ENCODE measurements at places on chromosomes 12 and 14.

DNA sequence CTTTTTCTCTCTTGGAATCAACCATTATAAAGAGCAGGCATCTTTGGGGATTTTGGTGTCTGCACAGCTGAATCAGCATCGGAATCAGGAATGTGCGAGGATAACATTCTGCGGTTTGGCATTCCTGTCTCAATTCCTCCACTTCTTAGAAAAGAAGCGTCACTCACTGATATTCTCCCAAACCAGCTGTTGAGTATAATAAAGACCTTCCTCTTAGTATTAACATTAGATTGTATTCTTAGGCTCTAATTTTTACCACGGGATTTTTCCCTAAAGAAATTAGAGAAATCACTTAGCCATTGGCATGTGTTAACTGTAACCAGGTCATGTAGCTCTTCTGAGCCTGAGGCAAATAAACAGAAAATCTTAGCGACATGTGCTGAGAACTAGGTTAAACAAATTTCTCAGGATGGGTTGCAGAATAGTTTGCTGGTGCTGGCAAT, 128.7 kb downstream of the TMX1 start:
- no peak for DNase-seq

- DNase-seq = no peak
Measured at GRCh38 chr12:39127401-39127800, 222.0 kb upstream of the CPNE8 start.

DNA sequence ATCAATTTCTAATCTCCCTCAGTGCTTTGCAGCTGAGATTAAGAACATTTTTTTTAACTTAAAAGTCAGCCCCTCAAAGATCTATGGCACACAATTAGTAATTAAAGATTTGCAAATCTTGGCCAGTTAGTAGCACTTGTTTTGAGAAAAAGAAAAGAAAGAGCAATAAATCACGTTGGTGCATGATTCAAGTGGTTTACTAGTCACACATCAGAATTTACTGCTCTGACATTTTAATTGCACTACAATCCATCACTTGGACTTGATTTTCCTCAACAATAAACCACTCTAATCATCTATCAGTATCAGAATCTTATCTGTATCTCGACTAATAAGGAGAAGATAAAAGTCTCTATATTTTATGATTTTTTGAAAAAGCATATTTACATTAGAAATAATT, 154.3 kb downstream of the HELB start:
- no peak for DNase-seq

GRCh38 chr14:24938593-24938992, 111.4 kb downstream of the STXBP6 start:
- DNase-seq = no peak

DNA sequence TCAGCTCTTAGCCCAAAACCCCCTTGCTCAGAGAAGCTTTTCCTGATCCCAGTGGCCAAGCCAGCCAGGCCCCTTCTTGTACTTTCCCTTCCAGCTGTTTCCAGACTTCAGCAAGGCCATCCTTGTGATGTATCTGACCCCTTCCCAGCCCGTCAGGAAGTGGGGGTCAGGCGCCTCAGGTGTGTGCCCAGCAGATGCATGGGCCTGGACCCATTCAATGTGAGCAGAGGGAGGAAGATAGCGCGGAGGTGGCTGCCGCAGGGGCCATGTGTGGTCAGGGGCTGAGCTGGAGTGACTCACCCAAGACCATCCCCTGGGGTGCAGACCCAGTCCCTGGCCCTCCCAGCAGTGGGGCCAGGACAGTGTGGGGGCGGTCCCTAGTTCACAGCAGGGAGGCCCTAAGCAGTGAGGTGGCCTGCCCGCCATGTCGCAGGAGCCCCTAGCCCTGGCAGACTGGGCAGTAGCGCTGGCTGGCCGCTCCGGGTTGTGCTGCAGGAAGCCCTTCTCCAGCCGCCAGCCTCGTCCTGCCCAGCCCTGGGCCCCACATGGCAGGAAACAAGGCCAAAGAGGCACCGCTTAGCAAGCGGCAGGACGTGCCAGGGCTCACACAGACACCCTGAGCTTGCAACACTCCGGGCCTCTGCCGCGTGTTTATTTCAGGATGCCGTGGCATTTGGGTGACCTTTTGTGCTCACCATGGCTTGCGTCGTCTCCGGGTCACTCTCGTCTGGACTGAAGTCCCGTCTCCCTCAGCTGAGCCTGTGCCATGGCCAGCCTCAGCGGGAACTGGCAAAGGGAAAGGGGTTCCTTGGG, 12.0 kb downstream of the ADSS1 start:
- no peak for DNase-seq

- no peak for DNase-seq
Measured at GRCh38 chr12:93102312-93102711, 173.2 kb upstream of the EEA1 start.

DNA sequence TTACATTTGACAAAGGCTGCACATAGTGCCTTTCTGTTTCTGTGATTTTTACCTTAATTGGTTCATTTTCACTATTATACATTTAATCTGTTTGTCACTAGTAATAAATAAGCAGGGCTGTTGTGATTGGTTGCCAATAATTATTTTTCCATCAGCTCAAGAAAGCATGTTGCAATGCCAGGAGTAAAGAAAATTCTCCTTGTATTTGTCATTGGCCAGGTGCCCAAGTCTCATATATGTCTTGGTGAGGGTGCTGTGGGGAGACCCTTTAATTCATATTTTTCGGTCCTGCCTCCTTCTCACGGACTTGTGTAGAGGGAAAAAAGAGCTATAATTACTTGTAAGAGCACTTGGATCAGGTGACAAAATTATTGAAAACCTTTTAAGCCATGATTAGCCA, 108.0 kb downstream of the KITLG start:
- no peak for DNase-seq

DNA sequence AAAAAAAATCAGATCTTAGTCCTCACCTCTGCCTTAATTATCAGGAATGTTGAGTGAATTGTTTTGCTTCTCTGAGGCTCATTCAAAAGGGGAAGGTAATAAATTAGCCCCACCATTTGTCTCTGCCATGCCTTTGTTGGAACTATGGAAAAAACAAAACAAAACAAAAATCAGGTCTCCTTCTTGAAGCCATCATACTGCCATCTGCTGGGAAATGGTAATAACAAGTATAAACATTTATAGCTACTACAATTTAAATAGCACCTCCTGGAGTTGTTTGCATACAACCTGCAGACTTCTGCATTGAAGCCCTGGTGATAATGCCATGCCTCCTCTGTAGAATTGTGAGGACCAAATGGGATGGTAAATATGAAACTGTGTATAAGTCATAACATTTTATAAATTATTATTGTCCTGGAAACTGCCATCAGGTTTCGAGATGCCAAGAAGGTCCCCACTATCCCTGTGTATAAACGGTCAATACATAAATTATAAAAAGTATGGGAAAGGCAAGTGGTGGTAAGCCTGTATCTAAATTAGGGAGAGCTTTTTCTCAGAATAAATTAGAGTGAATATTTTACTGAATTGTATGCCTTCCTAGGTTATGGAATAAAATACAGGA, 87.2 kb upstream of the FGD4 start:
- DNase-seq = no peak

GRCh38 chr12:107318806-107319532, 225.6 kb upstream of the CRY1 start:
- no peak for DNase-seq

DNA sequence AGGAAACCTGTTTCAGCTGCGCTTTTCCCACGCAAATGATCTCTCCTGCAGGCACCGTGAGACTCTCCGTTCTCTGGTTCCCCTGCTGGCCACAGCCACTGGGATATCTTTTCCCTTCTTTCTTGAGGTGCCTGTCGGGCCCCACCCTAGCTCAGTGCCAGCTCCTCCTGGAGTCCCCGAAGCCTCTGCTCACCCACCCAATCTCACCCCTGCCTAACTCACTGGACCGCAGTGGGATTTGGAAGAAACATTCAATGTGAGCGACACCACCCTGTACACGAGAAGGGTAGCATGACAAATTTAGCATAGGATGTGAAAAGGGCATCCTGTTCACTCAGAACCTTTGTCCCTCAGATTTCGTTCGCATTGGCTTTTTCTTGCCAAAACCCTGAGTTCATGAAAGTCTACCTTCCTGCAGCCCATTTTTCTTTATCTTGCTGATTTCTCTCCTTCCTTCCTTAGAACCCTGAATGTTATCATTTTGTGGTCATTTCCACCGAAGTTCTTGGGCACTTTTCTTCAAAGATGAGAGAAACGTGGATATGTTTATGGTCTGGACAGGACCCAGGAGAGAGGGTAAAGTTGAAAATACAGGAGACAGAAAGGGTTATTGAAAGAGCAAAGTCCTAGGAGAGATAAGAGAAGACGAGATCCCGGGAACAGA, 63.6 kb upstream of the ELK3 start:
- DNase-seq = no peak

DNA sequence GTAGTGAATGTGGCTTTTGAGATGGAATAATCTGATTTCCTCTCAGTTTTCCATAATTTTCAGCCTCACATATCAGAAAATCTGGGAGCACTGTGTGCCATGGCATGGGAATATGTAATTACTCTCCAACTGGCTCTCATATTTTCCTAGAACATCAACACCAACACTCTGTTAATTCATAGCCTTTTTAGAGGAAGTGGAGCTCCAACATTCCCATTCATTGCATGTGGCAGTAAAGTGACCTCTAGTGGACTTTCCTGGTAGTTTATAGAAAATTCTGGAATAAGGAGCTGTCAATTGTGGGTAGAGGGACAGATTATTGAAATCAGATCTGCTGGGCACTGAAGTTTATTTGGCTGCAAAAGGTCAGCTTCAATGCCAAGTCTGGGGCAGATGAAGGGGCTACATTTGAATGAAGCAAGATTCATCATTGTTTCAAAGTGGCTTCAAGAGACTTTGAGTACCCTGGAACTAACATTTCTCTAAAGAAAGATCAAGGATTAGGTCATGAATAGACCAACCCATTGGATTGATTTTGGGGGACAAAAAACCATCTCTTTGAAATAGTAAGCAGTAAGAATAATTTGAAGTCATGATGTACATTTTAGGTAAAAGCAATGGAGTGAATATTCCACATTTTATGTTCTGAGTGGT, 23.6 kb upstream of the USP44 start:
- DNase-seq = no peak

DNA sequence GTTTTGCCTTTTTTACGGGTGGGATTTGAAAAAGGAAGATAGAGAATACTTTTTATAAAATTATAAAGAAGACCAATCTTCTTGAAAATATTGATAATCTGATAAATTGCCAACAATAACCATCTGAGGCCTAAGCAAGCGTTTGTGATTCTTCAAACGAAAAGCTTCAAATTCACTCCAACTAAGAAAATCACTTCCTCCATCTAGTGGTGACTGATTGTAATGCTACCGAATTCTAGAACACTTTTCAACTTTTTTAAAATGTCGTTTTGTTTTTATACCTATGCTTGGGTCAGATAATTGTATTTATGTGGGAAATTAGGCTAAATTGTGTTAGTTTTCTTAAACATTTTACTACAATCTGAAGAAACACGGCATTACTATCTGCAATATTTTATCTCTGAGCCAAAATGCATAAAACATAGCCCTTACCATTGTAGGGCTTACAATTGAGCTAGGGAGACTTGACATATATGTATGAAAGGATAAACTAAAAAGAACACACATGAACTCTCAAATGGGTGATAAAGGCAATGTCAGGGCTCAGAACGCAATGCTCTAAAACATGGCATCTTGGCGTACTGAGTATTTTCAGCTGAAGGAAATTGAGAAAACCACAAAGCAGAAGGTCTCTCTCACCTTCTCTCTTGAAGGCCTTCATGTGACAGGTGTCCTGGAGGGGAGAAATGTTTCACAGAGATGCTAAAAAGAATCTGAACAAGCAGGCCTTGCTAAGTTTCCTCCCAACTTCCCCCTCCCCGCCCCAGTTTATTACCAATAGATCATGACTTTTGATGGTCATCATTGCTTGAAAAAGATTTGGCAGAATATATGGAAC, 36.8 kb upstream of the G2E3 start:
- DNase-seq = no peak

DNA sequence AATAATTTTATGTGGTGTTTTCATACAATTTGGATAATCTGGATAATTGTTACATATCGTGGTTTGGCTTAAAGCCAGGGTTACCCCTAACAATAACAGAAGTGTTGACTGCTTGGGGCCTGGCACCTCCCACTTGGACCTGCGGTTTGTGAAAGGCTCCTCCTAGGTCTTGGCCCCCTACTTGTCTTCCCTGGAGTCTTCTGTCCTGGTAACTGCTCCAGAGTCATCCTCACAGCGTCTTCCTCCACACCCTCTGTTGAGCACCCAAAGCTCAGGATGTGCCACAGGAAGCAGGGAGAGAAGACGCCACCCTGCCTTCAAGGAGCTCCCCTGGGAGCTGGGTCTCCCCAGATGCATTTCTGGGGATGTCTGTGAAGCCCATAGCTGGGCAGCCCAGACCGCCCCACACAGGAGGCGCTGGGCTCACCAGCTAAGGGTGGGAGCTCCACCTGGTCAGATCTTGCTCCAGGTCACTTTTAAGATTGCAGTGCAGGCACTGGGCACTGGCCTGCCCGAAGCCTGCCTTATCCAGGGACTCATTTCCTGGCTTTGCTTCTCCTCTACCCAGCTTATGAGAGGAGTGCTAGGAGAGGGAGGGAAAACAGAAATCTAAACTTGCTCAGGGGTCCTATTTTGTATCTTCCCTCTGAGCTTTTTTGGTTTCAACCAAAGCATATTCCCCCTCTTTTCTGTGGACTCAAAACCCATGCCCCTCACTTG, 98.2 kb downstream of the ZFP36L1 start:
- DNase-seq = no peak

GRCh38 chr12:105330931-105331804, 677 bp downstream of the C12orf75 start:
- peak; percentile 31 for DNase-seq

DNA sequence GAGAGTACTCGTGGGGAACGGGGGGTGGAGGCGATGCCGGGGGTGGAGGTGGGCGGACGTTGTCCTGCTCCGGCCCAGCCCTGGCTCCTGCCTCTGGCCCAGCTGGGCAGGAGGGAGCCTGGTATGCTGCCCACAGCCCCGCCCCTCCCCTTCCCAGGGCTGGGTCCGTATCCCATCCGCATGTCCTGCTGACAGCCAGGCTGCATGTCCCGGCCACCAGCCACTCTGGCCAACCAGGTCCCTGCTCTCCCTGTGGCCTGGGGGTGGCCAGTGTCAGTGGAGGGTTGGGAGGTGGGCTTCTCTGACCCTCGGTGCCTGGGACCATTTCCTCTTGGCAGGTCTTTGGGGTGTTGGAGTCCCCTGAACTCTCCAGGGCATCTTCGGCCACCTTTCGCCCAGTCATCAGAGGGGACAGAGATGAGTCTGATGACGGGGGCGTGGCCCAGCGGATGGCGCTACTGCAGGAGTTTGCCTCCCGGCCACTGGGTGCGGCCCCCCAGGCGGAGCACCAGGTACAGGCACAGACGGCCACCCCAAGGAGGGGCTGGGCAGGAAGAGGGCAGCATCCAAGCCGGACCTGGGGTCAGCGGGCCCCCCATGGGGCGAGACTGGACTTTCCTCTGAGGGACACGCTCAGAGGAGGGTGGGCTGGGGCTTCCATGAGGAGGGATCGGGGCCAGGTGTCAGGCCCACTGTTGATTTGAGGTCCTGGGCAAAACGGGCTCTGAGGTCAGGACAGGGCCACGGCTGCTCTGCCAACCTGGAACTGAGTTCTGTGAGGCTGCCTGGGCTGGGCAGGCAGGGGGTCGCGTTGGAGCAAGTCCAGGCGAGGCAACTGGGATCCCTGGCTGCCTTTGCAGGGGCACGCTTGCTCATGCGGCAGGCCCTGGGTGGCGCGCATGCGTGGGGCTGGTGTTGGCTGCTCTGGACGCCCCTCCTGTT, 20.2 kb downstream of the CEP170B start:
- DNase-seq = no peak
